ENCODE measurements at places on chromosomes 6 and 20. TPM values are rescaled to one million over a fixed set of nuclear protein-coding genes. Genes with fewer than 3 reads are reported as not detected.

- H3K27me3 ChIP-seq = peaks cover 3% of the 10 kb centered on the region
- H3K36me3 ChIP-seq = no peaks in the 10 kb centered on the region
- peaks cover 32% of the 10 kb centered on the region for H3K4me1 ChIP-seq
- no peak for DNase-seq
- no peak overlapping the region for H3K4me3 ChIP-seq
- peak overlapping the region; percentile 14 for H3K27ac ChIP-seq
These were observed 1.4 kb upstream of the RALGAPB start for GRCh38 chr20:38471245-38471644.

DNA sequence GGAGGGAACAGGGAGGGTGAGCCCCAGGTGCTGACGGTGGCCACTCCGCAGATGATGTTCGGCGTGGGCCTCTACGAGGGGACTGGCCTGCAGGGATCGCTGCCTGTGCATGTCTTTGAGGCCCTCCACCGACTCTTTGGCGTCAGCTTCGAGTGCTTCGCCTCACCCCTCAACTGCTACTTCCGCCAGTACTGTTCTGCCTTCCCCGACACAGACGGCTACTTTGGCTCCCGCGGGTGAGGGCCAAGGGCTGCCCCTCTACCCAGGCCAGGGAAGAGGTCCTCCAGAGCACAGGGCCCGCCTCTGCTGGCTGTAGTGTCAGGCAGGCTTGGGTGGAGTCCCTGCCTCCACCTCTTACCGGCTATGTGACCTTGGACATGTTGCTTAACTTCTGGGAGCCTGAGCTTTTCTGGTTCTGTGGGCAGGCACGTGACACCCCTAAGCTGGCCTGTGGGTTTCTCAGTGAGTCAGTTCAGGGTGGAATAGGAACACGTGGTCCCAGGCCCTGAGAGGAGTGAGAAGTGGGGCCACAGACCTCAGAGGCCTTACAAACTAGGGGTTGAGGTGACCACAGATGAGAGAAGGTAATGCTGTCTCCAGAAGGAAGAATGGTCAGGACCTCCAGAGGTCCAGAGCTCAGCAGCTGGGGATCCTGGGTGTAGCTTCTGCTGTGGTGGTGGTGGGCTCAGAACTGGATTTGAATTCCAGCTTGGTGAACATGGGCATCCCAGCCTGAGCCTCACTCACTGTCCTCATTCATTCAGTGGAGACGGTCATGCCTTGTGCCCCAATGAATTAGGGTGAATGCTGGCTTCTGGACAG, 11.9 kb downstream of the PCIF1 start:
- H3K36me3 ChIP-seq = peaks cover 21% of the 10 kb centered on the region
- no peak overlapping the region for H3K27ac ChIP-seq
- H3K4me3 ChIP-seq = no peak overlapping the region
- no peak for DNase-seq

GRCh38 chr6:119105282-119105681, 26.8 kb upstream of the FAM184A start:
- no peaks in the 10 kb centered on the region for H3K4me1 ChIP-seq
- peaks cover 15% of the 10 kb centered on the region for H3K27me3 ChIP-seq
- DNase-seq = no peak
- H3K27ac ChIP-seq = no peak overlapping the region

CD109 gene
- 33.1 TPM for total RNA-seq

GRCh38 chr6:118354641-118355040, 193.5 kb upstream of the PLN start:
- H3K27me3 ChIP-seq = peaks cover 7% of the 10 kb centered on the region
- no peak overlapping the region for H3K27ac ChIP-seq
- DNase-seq = no peak
- peaks cover 12% of the 10 kb centered on the region for H3K4me1 ChIP-seq
- H3K36me3 ChIP-seq = no peaks in the 10 kb centered on the region

DNA sequence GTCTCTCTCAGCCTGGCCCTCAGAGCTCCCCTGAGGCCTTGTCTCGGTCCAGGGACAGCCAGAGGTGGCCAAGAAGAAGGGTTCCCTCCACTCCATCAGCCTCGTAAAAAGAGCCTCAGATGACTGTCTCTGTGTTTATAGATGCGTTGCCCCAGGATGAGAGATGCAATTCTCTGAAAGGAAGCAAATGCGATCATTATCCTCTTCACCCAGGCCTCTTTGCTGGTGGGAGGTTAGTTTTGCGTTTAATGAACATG, 90.4 kb downstream of the YTHDF1 start:
- H3K27me3 ChIP-seq = peaks cover 16% of the 10 kb centered on the region
- H3K27ac ChIP-seq = no peak overlapping the region
- no peaks in the 10 kb centered on the region for H3K4me1 ChIP-seq

DNA sequence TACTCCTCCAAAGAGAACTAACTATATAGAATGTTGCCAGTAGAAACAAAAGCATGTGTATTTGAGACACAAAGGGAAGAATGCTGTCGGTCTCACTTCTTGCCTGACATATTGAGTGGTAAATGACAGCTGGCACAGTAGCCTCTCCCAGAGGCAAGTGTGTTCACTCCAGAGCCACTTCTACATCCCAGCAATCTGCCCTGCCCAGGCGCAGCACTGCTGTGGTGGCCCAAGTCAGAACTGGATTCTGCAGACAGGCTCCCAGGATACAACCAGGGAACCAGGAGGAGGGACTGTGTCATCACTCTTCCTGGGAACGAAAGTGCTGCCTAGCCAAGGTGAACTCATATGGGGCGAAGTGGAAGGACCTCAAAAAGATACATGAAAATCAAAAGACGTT, 103.2 kb upstream of the ARMC2 start:
- no peak for DNase-seq
- H3K36me3 ChIP-seq = no peaks in the 10 kb centered on the region
- H3K27ac ChIP-seq = peak overlapping the region; percentile 75
- no peaks in the 10 kb centered on the region for H3K27me3 ChIP-seq

GRCh38 chr20:54075322-54075721, 4.9 kb upstream of the BCAS1 start:
- no peak for DNase-seq
- H3K27me3 ChIP-seq = peaks cover 3% of the 10 kb centered on the region
- no peaks in the 10 kb centered on the region for H3K4me1 ChIP-seq

GRCh38 chr20:60206259-60206658, 248.0 kb downstream of the CDH26 start:
- no peak overlapping the region for H3K27ac ChIP-seq
- peaks cover 3% of the 10 kb centered on the region for H3K4me1 ChIP-seq
- H3K36me3 ChIP-seq = no peaks in the 10 kb centered on the region
- DNase-seq = no peak

DNA sequence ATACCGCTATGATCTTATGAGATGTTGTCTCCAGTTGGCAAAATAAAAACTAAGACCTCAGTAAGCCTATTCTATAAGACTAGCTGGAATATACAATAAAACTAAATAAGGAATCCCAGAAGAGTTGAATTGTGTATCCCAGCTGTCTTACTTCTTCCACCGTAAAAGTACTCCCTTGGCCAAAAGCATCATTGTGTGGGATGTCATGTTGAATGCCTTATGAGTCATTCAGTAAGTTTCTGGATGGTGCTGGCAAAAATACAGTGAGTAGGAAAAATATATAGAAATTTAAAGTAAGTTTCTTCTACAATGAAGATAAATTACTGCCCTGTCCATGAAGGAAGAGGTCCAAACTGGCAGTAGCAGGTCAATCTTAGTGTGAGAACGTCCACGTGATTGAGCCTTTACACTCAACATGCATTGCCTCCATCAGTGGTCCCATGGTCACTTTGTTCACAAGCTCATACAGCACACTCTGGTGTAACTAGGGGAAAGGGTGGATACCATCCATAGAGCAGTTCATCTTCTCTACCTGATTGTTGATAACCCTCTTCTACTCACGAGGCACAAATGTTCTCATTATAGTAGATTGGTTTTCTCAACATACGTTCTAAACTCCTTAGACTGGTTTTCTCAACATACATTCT, 13.7 kb upstream of the ZNF318 start:
- H3K36me3 ChIP-seq = no peaks in the 10 kb centered on the region
- H3K4me3 ChIP-seq = no peak overlapping the region
- peaks cover 8% of the 10 kb centered on the region for H3K4me1 ChIP-seq

- DNase-seq = no peak
- H3K27ac ChIP-seq = no peak overlapping the region
- no peak overlapping the region for H3K4me3 ChIP-seq
- no peaks in the 10 kb centered on the region for H3K27me3 ChIP-seq
These were observed 9.7 kb downstream of the BACH2 start for GRCh38 chr6:90286884-90287488.

COL12A1 gene
- 2,753 TPM for total RNA-seq

IPCEF1 gene
- total RNA-seq = not detected

GRCh38 chr6:135222623-135223022, 41.5 kb downstream of the MYB start:
- DNase-seq = no peak
- no peaks in the 10 kb centered on the region for H3K36me3 ChIP-seq
- H3K4me3 ChIP-seq = no peak overlapping the region
- no peak overlapping the region for H3K27ac ChIP-seq
- no peaks in the 10 kb centered on the region for H3K4me1 ChIP-seq

GRCh38 chr6:163414117-163414945, at the start of gene QKI:
Gene QKI, plus strand, starts transcription at chr6:163414718. Its CDS starts 476 bp downstream, at chr6:163415194.
- H3K4me3 ChIP-seq = peak within 1 kb of the TSS; percentile 82
- no peaks in the 10 kb centered on the region for H3K27me3 ChIP-seq
- peak within 1 kb of the TSS; percentile 97 for H3K27ac ChIP-seq
- H3K36me3 ChIP-seq = peaks cover 3% of the 10 kb centered on the region

- no peak overlapping the region for H3K27ac ChIP-seq
- no peak for DNase-seq
- H3K27me3 ChIP-seq = peaks cover 4% of the 10 kb centered on the region
These were observed 77.8 kb downstream of the ISM1 start for GRCh38 chr20:13298692-13299373.

- H3K4me3 ChIP-seq = no peak overlapping the region
- H3K27me3 ChIP-seq = peaks cover 7% of the 10 kb centered on the region
- H3K4me1 ChIP-seq = peaks cover 10% of the 10 kb centered on the region
- H3K27ac ChIP-seq = no peak overlapping the region
- no peaks in the 10 kb centered on the region for H3K36me3 ChIP-seq
These were observed 34.6 kb upstream of the SPACA1 start for GRCh38 chr6:88013015-88013414.

ADGRB3 gene
- total RNA-seq = 1.5 TPM

PAK5 gene
- not detected for total RNA-seq

C6orf141 gene
- not detected for total RNA-seq

GRCh38 chr6:7087066-7087465, 20.7 kb upstream of the RREB1 start:
- H3K4me3 ChIP-seq = peak overlapping the region; percentile 49
- no peak for DNase-seq
- H3K27ac ChIP-seq = peak overlapping the region; percentile 56
- no peaks in the 10 kb centered on the region for H3K36me3 ChIP-seq
- H3K4me1 ChIP-seq = peaks cover 22% of the 10 kb centered on the region

DNA sequence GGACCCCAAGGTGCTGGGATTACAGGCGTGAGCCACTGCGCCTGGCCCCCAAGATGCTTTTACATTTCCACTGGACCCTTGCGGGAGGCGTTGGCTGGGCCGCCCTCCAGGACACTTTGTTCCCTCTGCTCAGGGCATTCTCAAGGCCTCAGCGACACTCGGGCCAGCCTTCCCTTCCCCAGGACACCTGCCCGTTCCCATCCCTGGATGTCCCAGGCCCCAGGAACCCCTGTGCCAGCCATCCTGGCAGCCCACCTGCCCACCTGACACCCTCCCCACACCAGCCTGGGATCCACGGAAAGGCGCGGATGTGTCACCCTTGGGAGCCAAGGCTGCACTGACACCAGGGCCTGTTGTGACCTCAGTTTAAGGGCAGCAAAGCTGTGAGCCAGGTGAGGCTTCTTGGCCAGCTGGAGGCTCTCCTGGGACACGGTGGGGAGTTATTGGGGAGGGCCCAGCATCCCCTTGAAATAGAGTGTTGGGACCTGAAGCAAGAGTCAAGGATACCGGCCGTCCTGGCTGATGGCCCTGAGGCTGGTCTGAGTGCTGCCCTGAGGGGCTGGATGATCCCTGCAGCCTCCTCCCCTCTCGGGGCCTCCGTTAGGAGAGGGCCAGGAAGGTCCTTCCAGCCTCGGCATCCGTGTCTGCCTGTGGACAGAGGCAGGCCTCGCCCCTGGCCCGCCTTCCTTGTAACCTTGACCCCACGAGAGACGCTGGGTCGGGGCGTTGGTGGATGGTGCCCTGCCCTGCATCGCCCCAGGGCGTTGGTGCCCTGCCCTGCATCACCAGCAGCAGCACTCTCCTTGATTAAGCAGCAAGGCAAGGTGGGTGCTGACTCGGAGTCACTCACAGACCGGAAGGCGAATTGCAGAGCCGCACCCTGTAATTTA, 84.2 kb upstream of the BHLHE23 start:
- H3K27ac ChIP-seq = no peak overlapping the region
- peak; percentile 75 for DNase-seq
- H3K36me3 ChIP-seq = no peaks in the 10 kb centered on the region
- no peak overlapping the region for H3K4me3 ChIP-seq
- peaks cover 52% of the 10 kb centered on the region for H3K27me3 ChIP-seq

DNA sequence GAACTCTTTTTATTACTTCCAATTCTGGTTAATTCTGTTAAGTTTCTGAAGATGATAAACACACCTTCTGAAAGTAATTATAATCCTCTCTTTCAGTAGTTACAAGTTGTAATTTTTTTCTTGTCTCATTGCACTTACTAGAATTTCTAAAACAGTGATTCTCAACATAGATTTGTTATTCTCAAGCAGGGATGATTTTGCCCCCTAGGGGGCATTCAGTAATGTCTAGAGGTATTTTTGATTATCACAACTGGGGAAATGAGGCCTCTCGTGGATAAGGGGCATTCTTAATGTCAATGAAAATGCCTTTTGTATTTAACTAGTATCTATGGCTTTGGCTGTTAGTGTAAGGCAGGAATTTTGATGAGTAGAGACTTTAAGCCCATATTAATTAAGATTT, 39.4 kb upstream of the MAFB start:
- no peak overlapping the region for H3K27ac ChIP-seq
- peaks cover 25% of the 10 kb centered on the region for H3K27me3 ChIP-seq
- H3K4me3 ChIP-seq = no peak overlapping the region
- no peaks in the 10 kb centered on the region for H3K4me1 ChIP-seq

DEFB124 gene
- total RNA-seq = not detected

PTP4A1 gene
- 108 TPM for total RNA-seq

DNA sequence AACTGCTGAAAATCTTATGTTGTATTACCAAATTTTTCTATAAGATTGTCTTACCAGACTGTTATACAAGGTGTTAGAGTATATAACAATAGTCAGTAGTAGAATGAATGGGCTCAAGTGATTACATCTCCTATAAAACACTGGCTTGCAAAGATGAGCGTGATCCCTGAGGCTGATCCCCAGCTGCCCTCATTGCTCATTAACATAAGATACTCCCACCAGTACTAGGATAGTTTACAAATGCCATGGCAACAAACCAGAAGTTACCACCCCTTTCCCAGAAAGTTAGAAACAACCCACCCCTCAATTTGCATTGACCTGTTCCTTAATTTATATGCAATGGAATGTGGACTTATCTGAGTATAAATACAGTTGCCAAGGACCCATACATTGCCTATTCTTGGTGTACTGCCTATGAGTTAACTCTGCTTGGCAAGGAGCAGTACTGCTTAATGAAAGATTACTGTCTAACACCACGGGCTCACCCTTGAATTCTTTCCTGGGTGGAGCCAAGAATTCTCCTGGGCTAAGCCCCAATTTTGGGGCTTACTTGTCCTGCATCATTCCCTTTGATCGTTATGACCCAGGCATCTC, 252.8 kb upstream of the CHD6 start:
- H3K36me3 ChIP-seq = no peaks in the 10 kb centered on the region
- H3K27me3 ChIP-seq = no peaks in the 10 kb centered on the region
- H3K27ac ChIP-seq = no peak overlapping the region
- DNase-seq = no peak
- no peak overlapping the region for H3K4me3 ChIP-seq
